ENCODE measurements at places on chromosomes 13 and 19.

- DNase-seq, result peak; percentile 80
These were observed 15.8 kb downstream of the ARRDC2 start for GRCh38 chr19:18023622-18024251.

DNA sequence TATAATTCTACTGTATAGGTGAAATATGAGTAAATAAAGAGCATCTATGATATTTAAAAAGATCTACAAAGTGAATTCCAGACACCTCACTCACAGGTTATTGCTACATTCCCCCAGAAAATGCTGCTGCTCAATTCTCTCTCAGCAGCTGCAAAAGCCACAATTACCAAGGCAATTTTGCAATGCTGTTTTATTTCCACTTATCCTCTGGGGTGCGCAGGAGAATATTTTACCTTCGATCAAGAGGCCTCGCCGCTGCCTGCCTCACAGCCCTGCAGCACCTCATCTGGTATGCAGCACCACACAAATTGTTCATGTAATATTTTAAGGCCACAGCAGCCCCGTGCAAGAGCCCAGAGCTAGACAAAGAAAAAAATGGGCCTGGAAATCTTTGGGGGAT is 333.2 kb downstream of the DNAJC15 start:
- DNase-seq, result no peak

GRCh38 chr19:42571116-42571515 is 23.6 kb downstream of the CEACAM8 start:
- no peak for DNase-seq

DNA sequence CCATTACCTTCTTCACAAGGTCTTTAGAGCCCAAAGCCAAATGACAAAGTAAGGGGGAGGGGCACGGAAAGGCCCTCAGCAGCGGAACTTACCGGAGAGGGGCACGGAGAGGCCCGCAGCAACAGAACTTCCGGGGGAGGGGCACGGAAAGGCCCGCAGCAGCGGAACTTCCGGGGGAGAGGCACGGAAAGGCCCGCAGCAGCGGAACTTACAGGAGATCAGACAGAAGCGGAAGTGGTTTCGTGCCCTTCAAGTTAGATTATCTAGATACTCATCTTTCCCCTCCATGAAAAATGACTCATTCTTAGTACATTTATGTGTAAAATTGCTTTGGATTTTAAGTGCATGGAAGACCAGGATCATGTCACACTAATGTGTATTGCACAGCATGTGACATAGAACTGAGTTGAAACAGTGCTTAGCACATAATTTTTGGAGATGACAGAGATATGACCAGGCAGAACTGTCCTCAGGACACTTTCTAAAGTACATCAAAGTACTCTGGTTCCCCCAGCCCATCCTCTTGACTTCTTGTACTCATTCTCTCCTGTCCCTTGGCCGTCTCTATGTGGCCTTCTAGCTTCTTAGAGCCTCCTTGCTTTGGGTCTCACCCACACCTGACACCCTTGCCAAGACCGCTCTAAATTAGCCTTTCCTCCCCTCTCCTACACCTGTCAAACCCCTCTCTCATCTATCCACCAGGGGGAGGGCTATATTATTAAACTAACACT is 25.7 kb upstream of the TPTE2 start:
- DNase-seq, result peak; percentile 43

- DNase-seq, result peak; percentile 64
These were observed 14.0 kb upstream of the TOMM40 start for GRCh38 chr19:44876930-44877535.

- DNase-seq, result peak; percentile 31
These were observed 4.8 kb upstream of the ANGPTL8 start for GRCh38 chr19:11234486-11235075.

DNA sequence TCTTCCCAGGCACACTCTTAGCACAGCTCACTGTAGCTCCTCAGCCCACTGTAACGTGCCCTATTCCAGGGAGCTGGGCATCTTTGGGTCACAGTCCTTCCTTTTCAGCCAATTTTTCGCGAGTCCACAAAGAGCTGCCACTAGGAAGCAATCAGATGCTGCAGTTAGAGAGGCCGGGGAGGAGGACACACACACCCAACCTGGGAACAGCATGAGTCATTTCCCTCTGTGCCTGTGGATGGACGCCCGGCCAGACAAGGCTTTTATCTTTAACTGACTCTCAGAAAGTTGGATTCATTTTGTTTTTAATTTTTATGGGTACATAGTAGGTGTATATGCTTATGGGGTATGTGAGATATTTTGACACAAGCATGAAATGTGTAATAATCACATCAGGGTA is 918.6 kb downstream of the UQCRFS1 start:
- DNase-seq, result no peak

DNA sequence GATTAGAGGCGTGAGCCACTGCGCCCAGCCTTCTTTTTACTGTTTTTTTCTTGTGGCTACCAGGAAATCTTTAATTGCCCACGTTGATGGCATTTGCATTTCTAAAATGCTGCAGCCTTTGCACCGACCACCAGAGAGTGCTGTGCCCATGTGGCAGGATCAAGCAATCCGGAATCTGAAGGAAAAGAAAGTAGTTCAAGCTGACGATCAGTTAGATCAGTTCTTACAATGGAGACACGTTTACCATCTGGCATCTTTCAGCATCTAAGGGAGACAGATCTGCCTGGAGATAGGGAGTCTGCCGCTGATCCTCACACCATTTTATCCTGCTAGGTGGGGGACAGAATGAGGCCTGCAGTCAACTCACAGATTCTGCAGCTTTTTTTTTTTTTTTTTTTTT is 19.9 kb downstream of the TINCR start:
- peak; percentile 23 for DNase-seq

DNA sequence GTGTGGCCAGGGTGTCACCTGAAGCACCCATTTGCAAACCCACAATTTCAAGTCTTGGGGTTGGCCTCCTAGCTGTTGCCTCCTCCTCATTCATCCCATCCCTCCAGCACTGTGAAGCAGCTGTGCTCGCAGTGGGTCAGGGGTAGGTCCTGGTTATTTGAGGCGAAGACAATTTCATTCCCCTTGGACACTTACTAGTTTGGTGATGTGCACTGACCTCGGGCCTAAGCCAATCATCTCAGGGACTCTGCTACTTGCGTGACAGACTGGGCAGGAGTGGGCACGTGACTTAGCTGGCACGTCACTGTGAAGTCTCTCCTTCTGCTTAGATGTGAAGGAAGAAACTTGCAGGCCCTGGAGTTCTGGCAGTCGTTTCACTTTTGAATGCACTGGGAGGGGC is 3.5 kb upstream of the ATP11A start:
- peak; percentile 58 for DNase-seq

GRCh38 chr13:58247080-58247479 is 615.5 kb downstream of the PCDH17 start:
- no peak for DNase-seq

- DNase-seq, result no peak
These were observed 431.9 kb downstream of the COG6 start for GRCh38 chr13:40087091-40088002.

DNA sequence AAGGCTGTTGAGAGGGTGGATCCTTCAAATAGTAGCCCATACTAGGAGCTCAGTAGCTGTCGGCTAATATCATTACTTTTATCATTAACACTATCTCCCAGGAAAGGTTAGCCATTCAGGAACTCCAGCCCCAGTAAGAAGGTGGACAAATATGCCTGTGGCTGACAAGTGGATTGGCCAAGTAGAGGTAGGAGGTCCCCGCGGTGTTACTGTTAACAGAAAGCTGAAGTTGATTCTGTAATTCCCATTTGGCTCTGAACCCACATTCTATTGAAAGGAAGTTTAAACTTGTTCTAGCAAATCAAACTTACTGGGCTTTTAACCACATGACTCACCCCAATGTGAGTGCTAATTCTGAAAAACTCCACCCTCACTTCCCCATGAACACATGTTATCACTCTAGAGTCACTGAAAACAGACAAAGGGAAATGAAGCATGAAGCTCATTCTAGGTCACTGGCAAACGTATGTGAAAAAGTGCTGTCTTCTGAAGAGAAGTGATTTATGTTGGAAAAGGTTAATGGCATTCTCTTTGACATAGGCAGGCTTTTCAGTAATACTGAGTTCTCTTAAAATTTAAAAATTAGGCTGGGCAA is 273.5 kb downstream of the FGF14 start:
- no peak for DNase-seq

DNA sequence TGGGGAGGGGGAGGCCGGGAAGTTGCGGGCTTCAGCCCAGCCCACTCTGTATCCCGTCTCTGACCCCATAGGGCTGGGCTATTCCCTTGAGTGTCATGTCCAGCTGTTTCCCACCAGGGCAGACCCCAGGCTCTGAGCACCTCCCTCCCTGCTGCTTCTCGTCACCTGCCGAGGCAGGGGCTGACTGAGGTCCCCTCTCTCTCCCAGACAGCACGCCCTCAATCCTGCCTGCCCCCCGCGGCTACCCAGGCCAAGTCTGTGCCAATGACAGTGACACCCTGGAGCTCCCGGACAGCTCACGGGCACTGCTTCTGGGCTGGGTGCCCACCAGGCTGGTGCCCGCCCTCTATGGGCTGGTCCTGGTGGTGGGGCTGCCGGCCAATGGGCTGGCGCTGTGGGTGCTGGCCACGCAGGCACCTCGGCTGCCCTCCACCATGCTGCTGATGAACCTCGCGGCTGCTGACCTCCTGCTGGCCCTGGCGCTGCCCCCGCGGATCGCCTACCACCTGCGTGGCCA is 625 bp downstream of the F2RL3 start:
- peak; percentile 95 for DNase-seq

DNA sequence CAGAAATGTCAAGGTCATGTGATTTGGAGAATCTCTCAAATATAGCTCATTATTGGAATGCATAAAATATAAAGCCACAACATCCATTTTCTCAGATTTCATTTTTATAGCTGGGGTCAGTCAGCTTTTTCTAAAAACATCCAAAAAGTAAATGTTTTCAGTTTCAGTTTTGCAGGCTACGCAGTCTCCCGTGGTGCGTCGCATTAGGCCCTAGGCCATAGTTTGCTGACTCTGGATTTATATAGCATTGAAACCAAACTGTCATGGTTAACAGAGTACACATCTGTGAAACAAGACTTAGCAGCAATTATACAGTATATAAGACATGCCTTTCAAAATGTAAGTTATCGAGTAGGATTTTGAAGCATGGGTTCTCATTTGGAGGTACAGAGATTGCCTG is 140.0 kb downstream of the IRS2 start:
- no peak for DNase-seq

- no peak for DNase-seq
These were observed 60.3 kb downstream of the IRS2 start for GRCh38 chr13:109725995-109726637.

GRCh38 chr13:41668130-41668757 is 210.9 kb downstream of the RGCC start:
- peak; percentile 88 for DNase-seq

- no peak for DNase-seq
These were observed 602.9 kb downstream of the OLFM4 start for GRCh38 chr13:53631511-53631910.

- no peak for DNase-seq
These were observed 91.0 kb downstream of the DACH1 start for GRCh38 chr13:71775966-71776365.

- DNase-seq, result no peak
These were observed 115.8 kb upstream of the SERP2 start for GRCh38 chr13:44257796-44258195.

GRCh38 chr19:10285393-10285792 is 1.4 kb upstream of the ICAM4 start:
- peak; percentile 51 for DNase-seq

- peak; percentile 72 for DNase-seq
These were observed 83.4 kb downstream of the MRPL57 start for GRCh38 chr13:21259571-21260455.

GRCh38 chr19:46546194-46546896 is 50.7 kb upstream of the PNMA8B start:
- no peak for DNase-seq

GRCh38 chr19:51712461-51713081 is 11.2 kb downstream of the HAS1 start:
- DNase-seq, result no peak

- no peak for DNase-seq
These were observed 2.2 kb downstream of the ARHGAP45 start for GRCh38 chr19:1069009-1069779.

- peak; percentile 81 for DNase-seq
These were observed 11.5 kb downstream of the TM6SF2 start for GRCh38 chr19:19261350-19262189.

DNA sequence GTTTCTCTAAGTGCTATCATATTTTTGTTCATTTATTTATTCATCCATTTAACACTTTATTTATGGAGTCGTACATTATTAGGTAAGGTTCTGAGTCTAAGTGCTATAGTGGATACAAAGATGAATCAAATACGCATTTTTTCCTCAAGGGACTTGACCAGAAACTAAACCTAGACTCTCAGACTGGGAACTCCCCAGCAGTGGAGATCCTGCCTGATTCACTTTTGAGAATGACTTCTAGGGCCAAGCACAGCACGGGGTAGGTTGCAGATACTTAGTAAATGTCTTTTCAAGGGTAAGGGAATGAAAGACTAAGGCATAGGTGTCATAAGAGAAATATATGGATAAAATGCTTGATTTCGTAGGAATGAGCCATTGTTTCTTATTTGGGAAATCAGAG is 7.2 kb downstream of the DNAJC15 start:
- no peak for DNase-seq

GRCh38 chr13:48615049-48615448 is 38.7 kb upstream of the CYSLTR2 start:
- no peak for DNase-seq

GRCh38 chr13:104461049-104461448 is 1394.8 kb upstream of the SLC10A2 start:
- no peak for DNase-seq
